ENCODE measurements at places on chromosomes 11 and 22.

DNA sequence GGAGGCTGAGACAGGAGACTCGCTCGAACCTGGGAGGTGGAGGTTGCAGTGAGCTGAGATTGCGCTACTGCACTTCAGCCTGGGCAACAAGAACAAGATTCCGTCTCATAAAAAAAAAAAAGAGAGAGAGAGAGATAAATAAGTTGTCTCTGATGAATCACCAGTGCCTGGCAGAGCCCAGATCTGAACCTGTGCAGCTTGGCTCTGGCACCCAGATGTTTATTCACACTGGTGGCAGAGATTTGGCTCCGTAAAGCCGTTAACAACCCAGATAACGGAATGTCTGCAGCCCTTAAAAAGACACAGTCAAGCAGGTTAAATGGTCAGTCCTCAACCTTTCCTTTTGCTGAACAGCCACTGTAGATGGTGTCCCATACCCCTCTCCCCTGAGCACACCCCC, 33.5 kb upstream of the RTL6 start:
- DNase-seq, result no peak

DNA sequence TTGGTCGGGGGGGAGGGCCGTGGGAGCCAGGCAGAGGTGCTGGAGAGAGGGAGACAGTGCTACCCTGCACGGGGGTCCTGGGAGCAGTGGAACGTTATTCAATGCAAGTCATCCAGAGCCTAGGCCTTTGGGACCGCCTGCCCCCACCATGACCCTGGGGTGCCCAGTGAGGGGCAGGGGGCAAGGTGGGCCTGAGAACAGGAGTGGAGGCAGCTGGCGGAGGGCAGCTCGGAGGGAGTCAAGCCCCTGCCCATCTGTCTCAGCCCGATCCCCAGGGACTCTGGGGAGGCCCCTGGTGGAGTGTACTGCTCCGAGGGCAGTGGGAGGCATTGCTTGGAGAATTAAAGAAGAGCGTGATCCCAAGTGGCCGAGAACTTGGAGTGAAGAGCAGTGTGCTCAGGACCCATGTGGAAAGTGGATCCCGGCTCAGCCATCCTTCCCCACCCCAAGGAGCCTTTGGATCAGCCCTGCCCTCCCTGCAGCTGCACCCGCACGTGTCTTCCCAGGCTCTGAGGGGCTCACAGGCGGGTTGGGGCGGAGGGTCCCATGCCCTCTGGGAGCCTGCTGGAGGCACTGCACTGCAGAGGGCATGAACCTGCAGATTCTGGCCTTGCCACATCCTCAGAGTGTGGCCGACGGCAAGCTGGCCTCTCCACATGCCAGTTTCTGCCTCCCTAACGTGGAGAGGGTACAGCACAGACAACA, 34.0 kb upstream of the SMIM38 start:
- no peak for DNase-seq

- no peak for DNase-seq
These were observed 281.7 kb downstream of the LRRC4C start for GRCh38 chr11:41177791-41178190.

- peak; percentile 80 for DNase-seq
These were observed 62.6 kb upstream of the PTPRJ start for GRCh38 chr11:47917599-47918369.

- DNase-seq, result no peak
These were observed 1339.2 kb upstream of the TENM4 start for GRCh38 chr11:80779905-80780605.

GRCh38 chr11:14320020-14320419, 39.0 kb downstream of the RRAS2 start:
- no peak for DNase-seq

DNA sequence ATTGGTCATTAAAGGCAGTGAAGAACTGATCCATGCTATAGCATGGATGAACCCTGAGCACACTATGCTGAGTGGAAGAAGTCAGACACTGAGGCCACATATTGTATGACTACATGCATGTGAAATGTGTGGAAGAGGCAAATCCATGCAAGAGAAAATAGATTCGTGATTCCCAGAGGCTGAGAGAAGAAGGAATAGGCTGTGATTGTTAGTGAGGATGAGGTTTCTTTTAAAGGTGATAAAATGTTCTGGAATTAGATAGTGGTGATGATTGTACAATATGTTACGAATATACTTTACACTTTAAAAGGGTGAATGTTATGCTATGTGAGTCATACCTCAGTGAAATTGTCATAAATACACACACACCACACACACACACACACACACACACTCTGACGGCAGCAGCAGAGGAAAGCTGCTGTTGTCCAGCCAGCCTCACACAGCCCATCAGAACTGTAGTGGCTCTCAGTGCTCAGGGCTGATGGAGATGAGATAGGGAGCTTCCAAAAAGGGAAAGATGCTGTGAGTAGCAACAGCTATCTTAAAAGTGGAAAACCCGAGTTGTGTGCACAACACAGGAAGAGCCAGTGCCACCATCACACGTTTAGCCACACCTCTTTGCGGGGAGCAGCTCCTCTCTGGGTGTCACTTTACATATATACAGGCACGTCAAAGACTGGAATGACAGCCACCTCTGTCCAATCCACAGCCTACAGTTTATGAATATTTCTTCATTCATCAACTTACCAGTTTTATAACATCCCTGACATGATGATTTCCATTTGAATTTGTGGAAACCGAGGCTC, 153.0 kb downstream of the SPATA19 start:
- no peak for DNase-seq

DNA sequence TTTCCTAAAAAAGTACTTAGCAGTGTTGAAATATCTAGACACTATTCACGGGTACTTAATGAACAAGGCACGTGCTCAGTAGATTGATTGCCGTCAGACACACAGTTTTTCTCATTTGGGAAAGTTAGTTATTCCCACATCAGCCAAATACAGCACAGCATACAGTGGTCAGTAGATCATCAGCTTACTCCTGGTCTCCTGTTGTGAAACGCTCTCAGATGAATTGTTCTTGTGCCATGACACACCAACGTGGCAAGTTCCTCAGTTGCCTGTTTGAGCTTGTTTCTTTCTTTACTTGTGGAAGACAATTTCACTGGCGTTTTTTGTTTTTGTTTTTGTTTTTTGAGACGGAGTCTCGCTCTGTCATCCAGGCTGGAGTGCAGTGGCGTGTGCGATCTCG, 8.6 kb downstream of the TAB1 start:
- no peak for DNase-seq

DNA sequence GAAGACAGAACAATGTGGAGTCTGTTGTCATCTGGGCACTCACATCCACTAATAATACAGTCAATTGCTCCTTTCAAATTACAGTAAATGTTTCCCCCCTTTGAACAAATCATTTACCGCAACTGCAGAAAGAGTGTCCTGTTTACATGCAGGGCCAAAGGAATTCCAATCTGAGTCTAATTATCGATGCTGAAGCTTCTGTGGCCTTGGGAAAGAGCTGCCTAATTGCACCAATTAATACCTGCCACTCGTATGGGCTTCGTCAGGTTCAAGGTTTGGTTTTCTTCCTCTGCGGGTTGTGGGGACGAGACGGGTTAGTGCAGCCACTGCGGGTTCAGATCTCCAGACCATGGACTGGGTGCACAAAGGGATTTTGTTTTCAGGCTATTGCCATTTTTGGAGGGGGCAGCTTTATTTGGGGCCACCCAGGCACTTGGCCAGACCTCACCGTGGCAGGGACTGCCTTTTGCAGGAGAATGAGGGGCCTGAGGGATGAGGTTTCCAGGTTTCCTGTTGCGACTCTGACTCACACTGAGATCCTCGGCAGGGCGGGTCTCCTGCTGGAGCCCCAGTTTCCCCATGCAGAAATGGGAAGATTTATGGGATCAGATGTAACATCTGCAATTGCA, 147.6 kb downstream of the MIAT start:
- DNase-seq, result no peak

- DNase-seq, result no peak
These were observed 140.0 kb downstream of the TBC1D22A start for GRCh38 chr22:46902436-46902835.

DNA sequence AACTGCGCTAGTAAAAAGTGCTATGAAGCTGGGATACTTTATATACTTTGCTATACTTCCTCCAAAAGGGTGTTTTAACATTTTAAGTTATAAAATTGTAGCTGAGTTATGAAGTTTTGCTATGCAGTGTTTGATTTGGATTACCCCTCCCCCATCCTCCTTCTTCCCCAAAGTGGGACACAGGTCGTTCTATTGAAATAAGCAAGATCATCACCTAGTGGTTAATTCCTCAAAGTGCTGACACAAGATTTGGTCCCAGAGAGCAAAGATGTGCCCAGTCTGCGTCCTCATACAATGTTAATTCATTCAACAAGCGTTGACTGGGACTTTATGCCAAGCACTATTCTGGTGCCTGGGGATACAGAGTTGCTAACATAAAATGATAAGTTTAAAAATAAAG, 78.5 kb downstream of the SPON1 start:
- no peak for DNase-seq

DNA sequence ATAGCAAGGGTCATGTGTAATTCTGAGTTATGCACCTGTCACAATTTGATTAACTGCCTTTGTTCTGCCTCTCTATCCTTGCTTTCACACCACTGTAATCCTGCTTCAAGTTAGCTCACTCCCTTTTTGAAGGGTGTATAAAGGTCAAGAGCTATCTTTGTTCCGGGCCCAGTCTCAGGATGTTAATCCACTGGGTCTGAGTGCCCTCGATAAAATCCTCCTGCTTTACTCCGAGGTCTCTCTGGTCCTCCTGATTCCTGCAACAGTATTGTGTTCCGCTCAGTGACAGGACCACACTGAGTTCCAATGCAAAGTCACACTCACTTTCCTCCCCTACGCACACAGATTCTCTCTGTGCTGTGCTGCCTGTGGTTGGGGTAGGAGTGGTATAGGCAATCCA, 186.5 kb downstream of the DYNC2H1 start:
- DNase-seq, result no peak

DNA sequence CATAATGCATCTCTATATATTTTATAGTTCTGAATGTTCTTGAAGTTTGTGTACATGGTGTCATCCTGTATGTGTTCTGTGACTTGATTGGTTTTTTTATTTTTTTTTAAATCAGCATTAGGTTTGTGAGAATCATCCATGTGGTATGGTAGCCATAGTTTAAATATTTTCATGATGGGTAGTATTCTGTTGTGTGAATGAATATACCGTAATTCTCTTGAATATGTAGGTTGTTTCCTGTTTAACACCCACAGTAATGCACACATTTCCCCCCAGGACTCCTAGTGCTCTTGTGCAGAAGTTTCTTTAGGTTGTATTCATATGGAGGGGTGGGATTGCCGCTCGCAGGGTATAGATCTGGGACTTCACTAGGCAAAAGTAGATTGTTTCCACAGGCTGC, 2.0 kb downstream of the PACS1 start:
- no peak for DNase-seq

GRCh38 chr22:41781507-41781906, 19.0 kb upstream of the CCDC134 start:
- no peak for DNase-seq

GRCh38 chr11:45560913-45561281, 104.5 kb downstream of the CHST1 start:
- DNase-seq, result no peak

DNA sequence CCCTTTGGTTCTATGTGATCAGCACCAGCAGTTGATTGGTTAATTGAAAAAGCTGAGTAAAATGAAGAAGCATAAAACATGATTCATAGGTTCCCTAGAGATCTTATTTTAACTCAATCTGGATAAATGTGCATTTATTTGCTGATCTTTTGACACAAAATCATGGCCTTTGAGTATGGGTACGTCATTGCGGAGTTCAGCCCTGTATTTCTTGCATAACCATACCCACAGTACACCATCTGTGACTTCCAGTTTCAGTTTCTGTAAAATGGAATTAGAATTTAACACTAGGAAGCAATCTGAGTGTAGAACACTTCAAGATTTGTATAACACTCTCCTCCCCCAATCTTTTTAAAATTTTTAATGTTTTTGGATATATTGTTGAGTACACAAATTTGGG, 358.2 kb downstream of the DDX10 start:
- no peak for DNase-seq

- DNase-seq, result no peak
These were observed 28.0 kb downstream of the MYEOV start for GRCh38 chr11:69321877-69322361.

GRCh38 chr11:68976095-68976494, 4.7 kb downstream of the MRGPRD start:
- DNase-seq, result no peak

DNA sequence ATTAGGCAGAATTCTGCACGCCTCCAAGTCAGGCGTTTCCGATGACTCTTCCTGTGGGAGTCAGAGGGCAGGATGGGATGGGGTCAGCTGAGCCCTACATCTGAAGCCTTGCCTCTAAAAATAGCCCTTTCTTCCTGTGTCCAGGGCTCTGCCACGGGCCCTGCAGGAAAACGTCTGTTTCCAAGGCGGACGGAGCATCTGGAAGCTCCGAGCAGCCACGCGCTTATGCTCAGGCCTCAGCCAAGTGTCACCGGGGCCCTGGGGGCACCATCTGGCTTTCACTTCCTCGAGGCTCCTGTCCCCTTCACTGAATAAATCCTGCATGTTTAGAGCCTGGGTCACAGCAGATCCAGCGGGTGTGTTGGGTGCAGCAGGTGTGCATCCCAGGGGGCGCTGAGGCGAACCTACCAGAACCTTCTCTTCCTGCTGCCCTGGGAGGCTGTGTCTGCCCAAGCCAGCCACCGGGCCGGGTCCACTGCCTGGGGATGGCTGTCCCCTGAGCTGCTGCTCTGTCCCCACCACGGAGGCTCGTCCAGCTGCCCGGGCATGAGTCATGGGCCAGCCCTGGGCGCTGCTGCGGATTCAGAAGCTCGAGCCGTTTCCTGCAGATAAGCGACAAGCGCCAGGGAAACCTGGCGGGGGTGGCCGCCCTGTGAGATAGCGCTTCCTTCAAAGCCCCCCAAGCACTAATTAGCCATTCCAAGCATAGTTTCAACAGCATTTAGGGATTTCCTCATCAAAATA, 32.0 kb upstream of the LINC01488 start:
- no peak for DNase-seq

- no peak for DNase-seq
These were observed 28.3 kb downstream of the POU2AF1 start for GRCh38 chr11:111350811-111351210.

DNA sequence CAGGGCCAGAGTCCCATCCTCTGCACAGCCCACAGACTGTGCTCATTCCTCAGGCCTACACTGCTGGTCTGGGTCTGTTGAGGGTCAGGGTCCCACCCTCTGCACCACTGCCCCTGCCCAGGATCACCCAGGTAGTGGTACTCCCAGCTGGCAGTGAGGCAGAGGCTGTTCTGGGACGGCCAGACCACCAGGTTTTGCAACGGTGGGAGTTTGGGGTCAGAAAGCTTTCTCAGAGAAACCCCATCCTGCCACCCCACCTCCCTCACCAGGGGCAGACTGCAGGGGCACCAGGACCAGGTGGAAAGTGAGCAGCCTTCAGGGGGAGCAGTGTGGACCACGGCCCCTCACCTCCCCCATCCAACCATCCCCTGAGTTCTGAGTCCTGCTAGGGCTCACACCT, 10.8 kb downstream of the NPTXR start:
- DNase-seq, result no peak

All from NCI-H460 (cell line).